AG08396 (cell line): ENCODE measurements at places on chromosomes 7 and 10.

DNA sequence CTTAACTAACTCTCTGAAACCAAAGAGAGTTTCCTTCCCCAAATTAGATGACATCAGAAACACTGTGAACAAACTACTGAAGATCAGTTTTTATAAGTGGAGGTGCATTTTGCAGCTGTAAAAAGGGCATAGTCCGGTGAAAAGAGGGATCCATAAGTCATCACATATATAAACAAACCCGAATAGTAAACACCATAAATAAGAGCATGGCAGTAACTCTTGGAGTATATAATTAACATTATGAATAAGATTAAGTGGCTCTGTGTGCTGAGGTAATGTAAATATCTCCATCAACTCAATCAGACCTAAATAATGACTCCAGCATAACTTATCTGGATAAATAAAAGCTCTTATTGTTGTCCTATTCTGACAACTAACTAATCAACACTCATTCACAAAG lies 43.0 kb upstream of the SHTN1 start:
- DNase-seq, result no peak

DNA sequence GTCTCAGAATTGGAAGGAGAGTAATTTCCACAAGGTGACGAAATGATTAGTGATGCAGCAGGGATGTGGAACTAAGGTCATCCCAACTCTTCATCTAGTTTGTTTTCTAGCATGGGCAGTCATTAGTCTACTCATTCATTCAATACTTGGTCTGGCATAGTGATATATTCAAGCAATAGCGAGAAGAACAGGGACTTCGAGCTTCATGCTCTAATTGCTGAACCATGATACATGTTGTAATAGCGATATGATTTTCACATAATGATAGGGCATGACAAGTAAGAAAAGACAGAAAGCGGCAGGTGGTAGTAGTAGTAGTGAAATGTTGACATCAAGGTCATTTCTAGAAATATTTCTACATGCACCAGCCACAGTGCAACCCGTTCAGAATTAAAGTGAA lies 652.1 kb downstream of the PHTF2 start:
- no peak for DNase-seq

GRCh38 chr7:135784013-135784412 lies 35.4 kb upstream of the FAM180A start:
- DNase-seq, result no peak

- no peak for DNase-seq
Measured at GRCh38 chr10:78212060-78212785, 178.6 kb downstream of the RPS24 start.

GRCh38 chr10:69758310-69758728 lies 43.4 kb upstream of the COL13A1 start:
- DNase-seq, result no peak

DNA sequence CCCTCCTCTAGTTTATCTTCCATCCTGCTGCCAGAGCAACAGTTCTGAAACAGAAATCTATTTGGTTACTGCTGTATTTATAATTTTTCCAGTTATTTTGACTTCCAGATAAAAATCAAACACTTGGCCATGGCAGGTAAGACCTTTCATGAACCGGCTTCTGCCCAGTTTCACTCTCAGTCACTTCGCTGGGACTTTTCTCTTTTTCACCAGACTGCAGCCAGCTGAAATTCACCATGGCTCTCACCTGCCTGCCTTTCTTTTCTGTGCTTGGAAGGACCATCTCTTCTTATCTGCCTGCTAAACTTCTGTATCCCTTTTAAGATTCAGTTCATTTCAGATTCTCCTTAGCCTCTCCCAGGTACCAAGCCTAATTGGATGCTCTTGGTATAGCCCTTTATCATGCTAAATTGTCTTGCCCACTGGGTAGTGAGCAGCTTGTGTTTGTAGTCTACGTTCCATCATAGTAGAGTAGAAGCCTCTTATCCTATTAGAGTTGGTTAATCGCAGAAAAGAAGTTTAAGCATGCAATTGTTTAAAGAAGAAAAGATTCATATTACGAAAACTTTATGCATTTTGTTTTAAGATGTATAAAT lies 71.7 kb downstream of the TAF3 start:
- no peak for DNase-seq

GRCh38 chr7:156656598-156656997 lies 16.0 kb downstream of the RNF32 start:
- no peak for DNase-seq

- peak; percentile 18 for DNase-seq
Measured at GRCh38 chr10:99809931-99810615, 27.6 kb downstream of the ABCC2 start.

- DNase-seq, result no peak
Measured at GRCh38 chr10:59007307-59008025, 169.0 kb upstream of the PHYHIPL start.

DNA sequence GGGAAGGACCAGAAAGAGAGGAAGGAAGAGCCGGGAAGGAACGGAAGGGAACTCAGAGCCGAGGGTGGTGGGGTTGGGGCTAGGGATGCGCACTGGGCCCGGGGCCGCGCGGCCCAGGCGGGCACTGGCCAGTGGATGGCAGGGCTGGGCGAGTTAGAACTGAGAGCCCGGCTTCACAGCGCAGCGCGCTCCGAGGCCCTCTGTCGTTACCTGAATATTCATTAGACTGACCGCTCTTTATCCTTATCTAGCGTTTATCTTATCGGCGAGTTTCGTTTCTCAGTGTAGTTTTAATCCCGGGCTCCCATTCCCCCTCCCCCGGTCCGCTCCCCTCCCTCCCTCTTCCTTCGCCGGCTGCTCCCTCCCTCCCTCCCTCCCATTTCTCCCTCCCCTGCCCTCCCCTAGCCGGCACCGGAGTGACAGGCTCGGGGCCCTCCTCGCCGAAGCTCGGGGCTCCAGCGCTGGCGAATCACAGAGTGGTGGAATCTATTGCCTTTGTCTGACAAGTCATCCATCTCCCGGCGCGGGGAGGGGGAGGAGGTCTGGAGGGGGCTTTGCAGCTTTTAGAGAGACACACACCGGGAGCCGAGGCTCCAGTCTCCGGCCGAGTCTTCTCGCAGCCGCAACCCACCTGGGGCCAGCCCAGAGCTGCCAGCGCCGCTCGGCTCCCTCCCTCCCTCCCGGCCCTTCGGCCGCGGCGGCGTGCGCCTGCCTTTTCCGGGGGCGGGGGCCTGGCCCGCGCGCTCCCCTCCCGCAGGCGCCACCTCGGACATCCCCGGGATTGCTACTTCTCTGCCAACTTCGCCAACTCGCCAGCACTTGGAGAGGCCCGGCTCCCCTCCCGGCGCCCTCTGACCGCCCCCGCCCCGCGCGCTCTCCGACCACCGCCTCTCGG lies at the start of gene PAX2:
Gene PAX2, plus strand, starts transcription at position 596 of the 895 bp plus-strand sequence. CDS start 679 bp downstream, outside the sequence.
- DNase-seq, result peak; percentile 33

DNA sequence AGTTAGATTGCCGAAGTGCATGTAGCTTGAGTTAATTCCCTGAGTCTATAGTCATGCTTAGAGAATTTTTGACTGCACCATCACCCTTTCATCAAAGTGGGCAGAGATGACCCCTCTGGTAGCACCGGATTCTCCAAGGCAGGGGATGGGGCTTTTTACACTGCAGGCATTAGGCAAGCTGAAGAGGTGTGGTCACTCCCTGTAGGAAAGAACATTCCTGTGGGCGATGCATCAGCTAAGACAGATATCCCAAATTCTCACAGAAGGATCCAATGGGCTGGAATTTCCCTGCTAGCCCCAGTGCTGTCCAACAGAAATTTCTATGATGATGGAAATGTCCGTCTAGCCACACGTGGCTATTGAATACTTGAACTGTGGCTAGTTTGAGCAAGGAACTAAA lies 118.2 kb downstream of the ADAM12 start:
- DNase-seq, result no peak

- no peak for DNase-seq
Measured at GRCh38 chr7:23532490-23533237, 883 bp upstream of the TRA2A start.

- no peak for DNase-seq
Measured at GRCh38 chr10:80945264-80945880, 407.7 kb downstream of the SH2D4B start.

DNA sequence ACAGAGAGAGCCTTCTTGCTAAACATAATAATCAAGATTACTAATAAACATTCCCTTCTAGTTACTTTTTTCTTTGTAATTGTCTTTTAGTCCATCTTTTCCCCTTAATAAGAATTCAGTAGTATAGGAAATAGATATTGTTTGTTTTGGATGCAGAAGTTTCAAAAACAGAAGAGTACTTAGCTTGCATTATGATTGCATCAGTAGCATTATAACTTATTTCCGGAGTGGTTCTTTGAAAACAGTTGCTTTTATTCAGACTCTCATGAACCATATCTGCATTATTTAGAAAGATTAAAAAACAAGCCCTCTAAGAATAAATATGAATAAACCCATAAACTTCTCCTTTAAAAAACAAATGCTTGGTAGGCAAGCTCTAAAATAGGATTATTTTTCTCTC lies 34.0 kb upstream of the DKK1 start:
- DNase-seq, result no peak

DNA sequence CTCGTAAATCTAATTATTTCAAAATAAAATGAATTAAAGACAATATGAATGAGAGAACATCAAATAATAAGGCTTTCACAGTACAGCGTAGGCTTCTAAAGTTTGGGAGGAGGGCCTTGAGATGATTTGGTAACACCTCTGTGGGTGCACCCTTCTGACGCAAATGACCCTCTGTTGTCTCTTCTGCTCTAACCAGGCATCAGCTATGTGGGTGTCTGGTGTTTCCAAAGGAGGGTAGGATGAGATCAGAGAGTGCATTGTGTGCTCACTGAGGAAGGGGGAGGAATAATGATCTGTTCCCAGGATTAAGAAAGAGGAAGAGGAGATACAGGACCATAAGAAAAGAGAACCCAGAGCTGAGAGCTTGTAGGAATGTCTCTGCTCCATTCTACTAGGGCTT lies 420.4 kb downstream of the SDK1 start:
- DNase-seq, result no peak

DNA sequence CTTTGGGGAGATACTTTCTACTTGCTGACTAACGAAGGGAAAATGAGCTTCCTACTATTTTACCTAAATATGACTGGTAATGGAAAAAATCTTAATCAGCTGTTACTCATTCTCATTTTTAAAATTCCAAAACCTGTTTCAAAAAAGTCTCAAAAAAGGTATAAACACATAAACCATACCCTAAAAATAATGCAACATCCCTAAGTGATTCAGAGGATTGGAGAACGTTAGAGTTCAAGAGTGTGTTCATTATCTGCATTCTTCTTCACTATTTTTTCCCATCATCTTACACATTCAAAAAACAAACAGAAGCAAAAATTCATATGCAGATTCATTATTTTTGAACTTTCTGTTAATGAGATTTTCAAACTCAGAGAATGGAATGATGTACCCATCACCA lies 150.4 kb upstream of the GNAI1 start:
- DNase-seq, result peak; percentile 12

- DNase-seq, result no peak
Measured at GRCh38 chr7:11727864-11728263, 104.1 kb downstream of the THSD7A start.

DNA sequence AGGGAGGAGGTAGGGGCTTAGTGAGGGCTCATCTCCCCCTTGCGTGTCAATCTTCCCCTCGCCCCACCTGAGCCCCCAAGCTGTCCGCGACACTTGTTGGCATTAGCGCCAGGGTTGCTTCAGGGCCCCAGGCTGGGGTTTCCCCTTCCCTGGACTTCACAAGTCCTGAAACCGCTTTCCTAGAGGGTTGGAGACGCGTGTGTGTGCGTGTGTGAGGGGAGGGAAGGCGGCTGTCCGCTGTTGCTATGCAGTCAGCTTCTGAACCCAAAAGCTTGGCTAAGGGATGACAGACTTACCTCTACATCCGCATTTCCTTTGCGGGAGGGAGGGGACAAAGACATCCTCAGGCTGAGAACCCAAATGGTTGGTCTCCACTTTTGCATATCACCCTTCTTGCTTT lies 803 bp downstream of the GOLGA7B start:
- no peak for DNase-seq

DNA sequence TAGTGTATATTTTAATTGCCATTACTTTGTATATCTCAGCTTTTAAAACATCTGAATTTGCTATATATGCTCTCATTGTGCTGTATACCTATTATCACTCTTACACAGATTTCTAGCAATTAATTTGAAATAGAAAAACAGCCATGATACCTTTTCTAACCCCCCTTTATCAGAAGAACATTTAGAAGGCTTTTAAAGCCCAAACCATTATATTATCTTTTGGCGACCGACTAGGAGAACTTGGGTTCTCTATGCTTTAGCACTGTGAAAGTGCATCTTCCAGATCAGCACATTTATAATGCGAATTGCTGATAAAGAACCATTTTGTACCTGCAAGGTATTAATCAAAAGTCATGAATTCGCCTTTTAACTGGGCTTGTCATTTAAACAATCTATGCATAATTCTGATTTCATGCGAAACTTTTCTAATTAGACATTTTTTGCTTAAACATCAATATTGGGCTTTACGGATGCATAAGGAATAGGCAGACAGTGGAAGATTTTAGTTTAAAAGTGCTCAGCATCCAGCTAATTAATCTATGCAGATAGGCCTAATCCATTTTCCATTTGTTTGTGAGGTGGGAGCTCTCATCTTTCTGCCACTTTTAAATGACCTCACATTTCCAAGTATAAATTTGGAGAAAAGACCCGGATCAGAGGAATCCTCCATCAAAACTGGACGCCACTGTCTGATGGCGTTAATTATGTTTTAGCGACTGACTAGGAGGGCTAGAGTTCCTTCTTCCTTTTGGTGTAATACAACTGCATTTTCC lies 1.2 kb upstream of the MLLT10 start:
- no peak for DNase-seq

GRCh38 chr10:78415111-78415510 lies 381.4 kb downstream of the RPS24 start:
- DNase-seq, result no peak

DNA sequence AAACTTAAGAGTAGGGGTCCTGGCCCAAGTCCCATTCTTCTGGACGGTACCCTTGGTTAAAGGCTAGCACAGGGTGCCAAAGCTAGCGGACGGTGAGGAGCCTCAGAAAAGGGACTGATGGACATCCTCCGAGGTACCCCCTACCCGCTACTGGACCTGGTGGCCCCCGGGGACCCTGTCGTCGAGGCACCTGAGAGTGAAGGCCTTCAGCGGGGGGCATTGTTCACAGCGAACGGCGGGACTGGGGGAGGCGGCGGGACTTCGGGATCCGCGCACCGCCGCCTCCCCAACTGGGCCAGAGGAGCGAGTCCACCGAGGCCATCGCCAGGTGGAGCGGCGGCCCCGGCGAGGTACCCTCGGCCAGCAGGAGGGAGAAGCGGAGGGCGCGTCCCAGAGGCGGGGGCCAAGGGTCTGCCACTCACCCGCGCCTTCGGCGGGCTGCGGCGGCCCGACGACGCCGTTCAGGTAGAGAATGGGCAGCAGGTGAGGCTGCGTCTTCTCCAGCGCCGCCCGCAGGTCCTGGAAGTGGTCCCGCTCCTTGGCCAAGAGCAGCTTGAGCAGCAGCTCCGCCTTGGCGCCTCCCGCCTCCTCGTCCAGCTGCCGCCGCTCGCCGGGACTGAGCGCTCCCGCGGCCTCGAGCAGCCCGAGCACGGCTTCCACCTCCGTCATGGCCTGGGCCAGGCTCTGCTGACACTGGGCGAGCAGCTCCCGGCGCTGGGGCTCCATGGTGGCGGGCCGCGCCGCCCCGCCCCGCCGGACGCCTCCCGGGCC lies 575 bp downstream of the DLG5 start:
- peak; percentile 62 for DNase-seq

GRCh38 chr10:61761825-61762217 lies 99.1 kb downstream of the CABCOCO1 start:
- no peak for DNase-seq
